ENCODE measurements at places on chromosomes 16 and 17.

GRCh38 chr16:54542805-54543505 lies 256.4 kb upstream of the IRX3 start:
- no peak for DNase-seq

- no peak for DNase-seq
These were observed 1.5 kb downstream of the PLA2G15 start for GRCh38 chr16:68246666-68247065.

GRCh38 chr17:78366109-78366848 lies 6.4 kb upstream of the SOCS3 start:
- no peak for DNase-seq

DNA sequence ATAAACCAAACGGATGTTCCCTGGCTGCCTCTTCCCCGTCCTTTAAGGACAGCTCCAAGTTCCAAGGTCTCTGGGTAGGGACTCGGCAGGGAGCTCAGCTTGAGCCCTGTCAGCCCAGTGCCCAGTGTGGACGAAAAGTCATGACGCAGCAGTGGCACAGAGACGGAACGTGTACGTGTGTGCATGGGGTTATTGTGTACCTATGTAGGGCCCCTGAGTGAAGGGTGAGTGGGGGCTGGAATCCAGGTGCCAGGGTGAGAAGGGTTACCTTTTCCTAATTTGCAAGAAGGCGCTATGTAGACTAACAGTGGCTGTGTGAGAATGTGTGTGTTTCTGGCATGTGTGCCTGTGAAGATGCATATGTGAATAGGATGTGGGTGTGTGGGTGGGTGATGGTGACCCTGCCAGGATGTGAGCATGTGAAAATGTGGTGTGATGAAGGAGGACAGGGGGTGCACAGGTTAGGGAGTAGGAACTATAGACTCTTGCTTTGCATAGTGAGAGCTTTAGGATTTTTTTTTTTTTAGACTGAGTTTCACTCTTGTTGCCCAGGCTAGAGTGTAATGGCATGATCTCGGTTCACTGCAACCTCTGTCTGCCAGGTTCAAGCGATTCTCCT lies 6.0 kb downstream of the SCN4A start:
- DNase-seq: no peak

- no peak for DNase-seq
These were observed 4.1 kb downstream of the KRT10 start for GRCh38 chr17:40818343-40818732.

- no peak for DNase-seq
These were observed 5.1 kb downstream of the MVP start for GRCh38 chr16:29825145-29826044.

- no peak for DNase-seq
These were observed 21.8 kb downstream of the CACNA1H start for GRCh38 chr16:1174477-1175357.

GRCh38 chr17:28369684-28370034 lies 448 bp downstream of the VTN start:
- no peak for DNase-seq

DNA sequence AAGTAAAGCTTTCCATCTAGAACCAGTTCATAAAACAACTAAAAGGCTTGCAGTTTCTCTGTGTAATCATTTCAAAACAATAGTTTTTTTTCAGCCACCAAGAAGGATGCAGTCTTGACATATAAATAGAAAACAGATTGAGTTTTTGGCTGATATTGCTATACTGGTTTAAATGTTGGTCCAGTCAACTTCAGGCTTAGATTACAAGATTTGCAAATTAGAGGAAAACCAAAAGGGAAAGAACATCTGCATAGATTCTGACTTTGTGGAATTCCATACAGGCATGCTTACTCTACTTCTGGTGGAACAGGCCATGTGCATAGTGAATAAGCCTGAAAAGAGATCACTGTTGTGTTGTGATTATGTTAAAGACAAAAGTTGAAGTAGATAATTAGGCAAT lies 150.3 kb downstream of the BCAS3 start:
- no peak for DNase-seq

DNA sequence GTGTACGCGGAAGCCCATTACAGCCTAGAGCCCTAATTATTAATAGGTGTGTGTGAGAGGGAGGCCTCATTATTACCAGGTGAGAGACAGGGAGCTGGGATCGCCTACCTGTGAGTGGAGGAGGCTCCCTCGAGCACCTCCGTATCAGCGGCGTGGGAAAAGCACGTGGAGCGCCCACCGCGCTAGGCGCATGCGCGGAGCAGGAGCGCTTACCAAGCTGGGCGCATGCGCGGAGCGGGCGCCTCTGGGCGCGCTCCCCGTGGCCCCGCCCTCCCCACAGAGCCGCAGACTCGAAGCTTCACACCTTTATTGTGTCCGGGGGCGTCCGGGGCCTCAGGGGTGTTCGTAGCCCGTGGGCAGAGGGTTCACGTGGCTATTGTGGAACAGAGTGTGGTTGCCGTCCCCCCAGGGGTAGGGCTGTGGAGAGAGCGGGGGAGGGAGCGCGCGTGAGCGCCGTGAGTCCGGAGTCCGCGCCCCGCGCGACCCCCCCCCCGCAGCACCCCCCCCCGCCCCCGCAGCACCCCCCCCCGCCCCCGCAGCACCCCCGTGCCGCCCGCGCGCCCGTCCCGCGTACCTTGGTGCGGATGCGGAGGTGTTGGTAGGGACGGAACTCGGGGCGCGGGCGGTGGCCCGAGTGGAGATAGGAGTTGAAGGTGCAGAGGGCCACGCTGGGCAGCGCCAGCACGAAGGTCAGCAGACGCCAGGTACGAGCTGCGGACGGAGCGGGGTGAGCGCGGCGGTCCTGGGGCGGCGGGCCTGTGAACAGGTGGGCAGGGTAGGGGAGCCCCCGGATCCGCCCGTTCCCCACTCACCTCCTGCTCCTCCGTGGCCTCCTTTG lies 500 bp downstream of the COX6A2 start:
- DNase-seq: no peak

- peak; percentile 45 for DNase-seq
These were observed 507 bp downstream of the FHOD1 start for GRCh38 chr16:67246756-67247191.

GRCh38 chr17:80761110-80761871 lies 216.7 kb downstream of the RPTOR start:
- DNase-seq: no peak

GRCh38 chr17:33390479-33391176 lies 97.5 kb upstream of the ASIC2 start:
- no peak for DNase-seq

DNA sequence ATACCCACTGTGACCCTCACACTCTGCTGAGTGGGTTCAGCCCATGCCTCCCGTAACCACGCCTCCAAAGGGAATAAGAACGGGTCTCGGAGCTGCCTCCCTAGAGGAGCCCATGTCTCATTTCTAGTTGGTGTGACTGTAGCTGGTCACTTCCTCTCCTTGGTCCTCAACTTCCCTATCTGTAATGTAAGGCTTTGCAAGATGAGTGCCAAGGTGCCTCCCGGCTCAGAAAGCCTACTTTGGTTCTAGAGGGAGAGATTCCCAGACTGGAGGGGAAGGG lies 20.8 kb downstream of the C16orf74 start:
- no peak for DNase-seq

- DNase-seq: no peak
These were observed 4.7 kb upstream of the MPO start for GRCh38 chr17:58285422-58285810.
